ENCODE measurements at places on chromosomes 5 and 9.

DNA sequence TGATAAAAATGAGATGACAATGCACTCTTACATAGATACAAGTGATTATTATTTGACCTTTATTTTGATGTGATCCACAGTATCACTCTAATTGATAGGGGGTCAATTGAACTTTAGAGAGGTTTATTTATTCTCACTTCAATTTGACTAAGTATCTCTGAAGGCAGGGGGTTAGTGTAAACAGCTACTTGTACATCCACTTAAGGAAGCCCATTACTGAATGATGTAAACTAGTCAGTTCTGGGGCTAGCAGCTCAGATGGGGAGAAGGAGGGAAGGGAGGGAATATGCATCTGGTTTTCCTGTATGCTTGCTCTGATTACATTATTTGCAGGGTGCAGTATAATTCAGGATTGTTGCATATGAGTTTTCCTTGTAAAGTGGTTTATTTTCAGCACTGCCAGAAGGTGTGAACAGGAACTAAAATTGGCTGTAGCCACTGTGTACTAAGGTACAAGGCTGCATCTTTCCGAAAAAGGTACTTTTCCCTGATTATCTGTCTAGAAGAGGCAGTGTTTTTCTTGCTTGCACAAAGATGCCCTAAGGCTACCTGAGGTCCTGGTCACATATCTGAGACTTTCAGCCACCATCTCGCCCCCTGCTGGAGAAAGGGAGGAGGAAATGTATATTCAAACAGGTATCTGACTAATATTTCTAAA, 51.2 kb downstream of the MRPS27 start:
- peak; percentile 55 for DNase-seq

DNA sequence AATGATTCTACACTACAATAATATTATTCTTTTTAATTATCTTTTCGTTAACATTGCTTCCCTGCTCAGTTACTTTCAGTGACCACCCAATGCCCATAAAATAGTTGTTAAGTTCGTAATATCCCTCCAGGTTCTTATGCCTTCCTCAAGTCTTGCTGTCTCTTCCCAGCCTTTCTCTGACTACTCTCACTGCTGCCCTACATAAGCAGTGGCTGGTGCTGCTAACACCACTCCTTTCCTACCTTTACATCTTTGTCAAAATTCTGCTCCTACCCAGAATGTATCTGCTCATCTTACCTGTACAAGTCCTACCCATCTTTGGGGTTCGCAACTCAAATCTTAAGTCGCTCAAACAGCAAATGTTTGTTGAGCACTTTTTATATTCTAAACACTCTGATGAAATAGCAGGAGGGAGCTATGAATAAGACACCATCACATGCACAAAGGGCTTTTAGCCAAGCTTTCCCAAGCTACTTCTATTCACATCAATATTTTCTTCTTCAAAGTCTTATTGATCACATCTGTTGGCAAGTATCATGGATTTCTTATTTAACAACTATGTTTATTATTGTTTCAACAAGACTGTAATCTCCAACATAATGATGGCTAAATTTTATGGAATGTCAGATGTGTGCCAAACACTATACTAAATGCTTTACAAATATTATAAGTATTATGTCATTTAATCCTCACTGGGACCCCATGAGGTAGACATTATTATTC, 29.5 kb downstream of the SLC25A46 start:
- no peak for DNase-seq

DNA sequence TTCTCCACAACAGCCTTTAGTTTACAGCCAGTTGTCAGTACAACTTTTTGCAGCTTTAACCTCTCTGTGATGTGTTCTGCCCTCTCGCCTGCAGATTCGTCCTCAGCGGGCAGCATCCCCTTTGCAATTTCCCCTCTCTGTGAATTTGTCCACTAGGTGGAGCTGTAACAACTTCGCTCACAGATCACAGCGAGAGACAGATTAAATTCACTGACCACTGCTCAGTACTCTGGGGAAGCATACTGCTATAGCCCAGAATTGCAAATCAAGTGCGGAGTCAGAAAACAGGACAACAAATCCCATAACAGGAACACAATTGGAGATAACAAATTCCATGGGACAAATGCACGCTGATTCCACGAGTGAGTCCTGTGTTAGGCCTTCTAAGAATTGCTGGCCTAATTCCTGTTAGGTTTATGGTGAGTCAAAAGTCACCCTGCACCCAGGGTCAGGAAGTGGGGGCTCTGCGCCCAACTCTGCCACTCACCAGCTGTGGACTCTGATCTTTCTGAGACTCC, 2124.9 kb downstream of the MAT2B start:
- no peak for DNase-seq

DNA sequence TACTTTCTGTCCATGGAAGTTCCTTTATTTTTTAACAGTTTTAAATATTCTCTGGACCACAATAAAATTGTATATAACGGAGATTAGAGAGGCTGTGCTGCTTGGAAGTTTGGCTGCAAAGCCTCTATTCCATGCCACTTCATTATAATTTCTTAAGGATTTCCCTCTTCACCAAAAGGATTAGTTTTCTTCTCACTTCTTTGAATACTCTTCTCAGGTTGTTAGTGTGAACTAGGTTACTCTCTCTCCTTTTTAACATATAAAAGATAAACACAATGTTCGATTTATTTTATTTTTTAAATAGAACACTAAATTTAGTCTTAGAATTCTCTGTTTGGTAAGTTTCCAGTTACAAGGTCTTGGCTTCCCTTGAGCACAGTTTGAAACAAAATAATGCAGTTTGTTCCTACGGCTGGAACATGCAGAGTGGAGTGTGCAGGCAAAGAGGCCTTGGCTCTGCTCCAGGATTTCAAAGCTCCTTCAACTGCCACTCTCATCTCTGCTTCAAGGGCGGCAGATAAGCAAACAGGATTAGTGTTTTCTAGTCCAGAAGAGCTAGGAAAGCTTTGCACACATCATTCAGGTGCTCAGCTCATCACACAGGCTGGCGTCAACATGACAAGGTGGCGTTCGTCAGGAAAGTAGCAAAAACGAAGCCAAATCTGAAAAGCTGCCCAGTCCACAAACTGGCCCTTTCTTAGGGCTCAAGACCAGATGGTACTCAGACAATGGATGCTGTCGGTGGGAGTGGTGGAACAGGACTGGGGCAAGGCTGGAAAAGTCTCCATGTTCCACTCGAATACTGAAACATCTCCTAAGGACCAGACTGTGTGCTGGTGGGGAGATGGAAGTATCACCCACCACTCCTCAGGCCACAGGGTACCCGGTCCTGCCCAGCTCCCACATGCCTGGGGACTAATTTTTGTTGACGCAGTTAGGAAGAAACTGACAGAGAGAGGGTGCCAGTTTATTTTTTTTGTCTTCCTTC, 286.6 kb downstream of the CRB2 start:
- DNase-seq, result no peak

Measured in CD4-positive, alpha-beta T cell treated with Interleukin-21 for 1 hour (primary cell).